ENCODE measurements at places on chromosomes 5 and 9. TPM values are rescaled to one million over a fixed set of nuclear protein-coding genes. Genes with fewer than 3 reads are reported as not detected.

DNA sequence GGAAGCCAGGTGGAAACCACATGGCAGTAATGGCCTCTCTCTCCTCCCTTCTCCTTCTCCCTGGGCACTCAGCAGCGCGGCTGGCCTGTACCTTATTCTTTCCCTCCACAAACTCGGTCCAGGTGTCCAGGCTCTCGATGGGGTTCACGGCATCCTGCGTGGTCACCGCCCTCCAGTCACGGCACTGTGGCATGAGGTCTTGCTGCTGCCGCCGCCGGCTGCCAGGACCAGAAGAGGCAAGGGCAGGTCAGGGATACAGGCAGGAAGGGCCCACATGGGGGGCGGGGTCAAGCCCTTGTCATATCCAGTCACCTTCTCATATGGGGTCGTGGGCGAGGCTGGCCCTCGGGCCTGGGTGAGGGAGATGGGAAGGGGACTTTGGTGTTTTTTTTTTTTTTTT is 25.6 kb downstream of the FLT4 start:
- H3K27ac ChIP-seq = no peak overlapping the region
- no peaks in the 10 kb centered on the region for H3K4me1 ChIP-seq
- H3K27me3 ChIP-seq = peaks cover 2% of the 10 kb centered on the region

- peaks cover 40% of the 10 kb centered on the region for H3K27me3 ChIP-seq
- H3K4me3 ChIP-seq = no peak overlapping the region
- no peak for DNase-seq
- no peaks in the 10 kb centered on the region for H3K36me3 ChIP-seq
- H3K27ac ChIP-seq = no peak overlapping the region
Measured at GRCh38 chr9:98977246-98977714, 33.6 kb downstream of the COL15A1 start.

DNA sequence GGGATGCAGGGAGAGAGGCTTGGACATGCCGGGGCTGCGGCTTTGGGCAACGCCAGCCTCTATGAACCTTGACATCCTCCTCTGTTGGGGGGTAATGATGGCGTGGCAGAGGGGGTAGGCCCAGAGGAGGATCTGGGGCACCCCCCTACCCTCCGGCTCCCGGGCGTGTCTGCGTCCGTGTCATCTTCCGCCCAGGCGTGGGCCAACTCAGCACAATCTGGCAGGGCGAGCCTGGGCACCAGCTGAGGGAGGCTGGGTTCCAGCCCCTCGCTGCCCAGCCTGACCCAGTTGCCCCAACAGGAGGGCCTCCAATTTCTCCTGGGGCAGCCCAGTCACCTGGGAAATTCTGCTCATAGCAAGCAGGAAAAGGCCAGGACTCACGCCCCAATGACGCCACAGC is 62.9 kb upstream of the IL17B start:
- no peaks in the 10 kb centered on the region for H3K27me3 ChIP-seq
- DNase-seq = no peak
- peaks cover 38% of the 10 kb centered on the region for H3K4me1 ChIP-seq
- no peaks in the 10 kb centered on the region for H3K36me3 ChIP-seq
- H3K4me3 ChIP-seq = no peak overlapping the region

DNA sequence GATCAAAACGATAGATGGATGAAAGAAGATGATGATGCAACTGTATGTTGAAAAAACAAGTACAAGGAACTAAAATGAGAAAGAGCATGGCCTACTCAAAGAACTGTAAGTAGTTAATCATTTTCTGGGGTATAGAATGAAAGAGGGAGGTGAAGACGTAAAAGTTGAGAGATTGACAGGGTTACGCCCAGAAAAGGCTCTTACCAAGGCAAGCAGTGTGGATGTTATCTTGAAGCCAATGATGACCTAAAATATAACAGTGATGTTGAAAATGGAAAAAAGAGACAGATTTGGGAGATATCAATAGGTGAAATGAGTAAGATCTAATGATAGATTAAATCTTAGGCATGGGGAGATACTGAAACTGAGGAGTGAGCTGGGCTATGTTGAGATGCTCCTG is 80.4 kb upstream of the GNAQ start:
- DNase-seq = no peak
- no peaks in the 10 kb centered on the region for H3K4me1 ChIP-seq
- no peak overlapping the region for H3K4me3 ChIP-seq
- H3K27ac ChIP-seq = no peak overlapping the region
- H3K36me3 ChIP-seq = peaks cover 1% of the 10 kb centered on the region

DNA sequence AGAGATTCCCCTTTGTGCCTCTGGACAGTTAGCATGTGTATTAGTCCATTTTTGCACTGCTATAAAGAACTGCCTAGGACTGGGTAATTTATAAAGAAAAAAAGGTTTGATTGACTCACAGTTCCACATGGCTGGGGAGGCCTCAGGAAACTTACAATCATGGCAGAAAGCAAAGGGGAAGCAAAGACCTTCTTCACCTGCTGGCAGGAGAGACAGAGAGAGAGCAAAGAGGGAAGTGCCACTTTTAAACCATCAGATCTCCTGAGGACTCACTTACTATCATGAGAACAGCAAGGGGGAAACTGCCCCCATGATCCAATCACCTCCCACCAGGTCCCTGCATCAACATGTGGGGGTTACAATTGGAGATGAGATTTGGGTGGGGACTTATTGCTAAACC is 6.0 kb downstream of the CFAP90 start:
- no peaks in the 10 kb centered on the region for H3K36me3 ChIP-seq
- peaks cover 32% of the 10 kb centered on the region for H3K27me3 ChIP-seq

GRCh38 chr9:79877943-79878602 is 306.3 kb downstream of the TLE4 start:
- peaks cover 2% of the 10 kb centered on the region for H3K27me3 ChIP-seq
- peaks cover 3% of the 10 kb centered on the region for H3K36me3 ChIP-seq
- H3K4me1 ChIP-seq = no peaks in the 10 kb centered on the region
- H3K27ac ChIP-seq = no peak overlapping the region
- no peak for DNase-seq
- no peak overlapping the region for H3K4me3 ChIP-seq

- no peak overlapping the region for H3K4me3 ChIP-seq
- no peaks in the 10 kb centered on the region for H3K4me1 ChIP-seq
- peaks cover 2% of the 10 kb centered on the region for H3K36me3 ChIP-seq
- DNase-seq = no peak
- no peak overlapping the region for H3K27ac ChIP-seq
- peaks cover 26% of the 10 kb centered on the region for H3K27me3 ChIP-seq
Measured at GRCh38 chr5:34452170-34452828, 203.8 kb upstream of the RAI14 start.

Gene CAPSL
- total RNA-seq = not detected

Gene MAMDC4
- total RNA-seq = 7.7 TPM

Gene MEIKIN
- total RNA-seq = not detected

Gene CDKN2A
- 21.2 TPM for total RNA-seq

Measured in chondrocyte (in vitro differentiated cells).